ENCODE measurements at places on chromosomes 13 and 19. TPM values are rescaled to one million over a fixed set of nuclear protein-coding genes. Genes with fewer than 3 reads are reported as not detected.

Gene CLDND2
- 1.3 TPM for polyA plus RNA-seq

Gene HSD17B14
- polyA plus RNA-seq, result 3.0 TPM

Gene KLF2
- polyA plus RNA-seq, result 125 TPM

Gene KANK3
- 7.7 TPM for polyA plus RNA-seq

Gene CERS1
- 20.5 TPM for polyA plus RNA-seq
